Substantia nigra (tissue), 51 donors: ENCODE measurements at places on chromosomes 12 and 14.

- DNase-seq = no peak
Observed at GRCh38 chr14:90599339-90599738, 202.5 kb downstream of the CALM1 start.

DNA sequence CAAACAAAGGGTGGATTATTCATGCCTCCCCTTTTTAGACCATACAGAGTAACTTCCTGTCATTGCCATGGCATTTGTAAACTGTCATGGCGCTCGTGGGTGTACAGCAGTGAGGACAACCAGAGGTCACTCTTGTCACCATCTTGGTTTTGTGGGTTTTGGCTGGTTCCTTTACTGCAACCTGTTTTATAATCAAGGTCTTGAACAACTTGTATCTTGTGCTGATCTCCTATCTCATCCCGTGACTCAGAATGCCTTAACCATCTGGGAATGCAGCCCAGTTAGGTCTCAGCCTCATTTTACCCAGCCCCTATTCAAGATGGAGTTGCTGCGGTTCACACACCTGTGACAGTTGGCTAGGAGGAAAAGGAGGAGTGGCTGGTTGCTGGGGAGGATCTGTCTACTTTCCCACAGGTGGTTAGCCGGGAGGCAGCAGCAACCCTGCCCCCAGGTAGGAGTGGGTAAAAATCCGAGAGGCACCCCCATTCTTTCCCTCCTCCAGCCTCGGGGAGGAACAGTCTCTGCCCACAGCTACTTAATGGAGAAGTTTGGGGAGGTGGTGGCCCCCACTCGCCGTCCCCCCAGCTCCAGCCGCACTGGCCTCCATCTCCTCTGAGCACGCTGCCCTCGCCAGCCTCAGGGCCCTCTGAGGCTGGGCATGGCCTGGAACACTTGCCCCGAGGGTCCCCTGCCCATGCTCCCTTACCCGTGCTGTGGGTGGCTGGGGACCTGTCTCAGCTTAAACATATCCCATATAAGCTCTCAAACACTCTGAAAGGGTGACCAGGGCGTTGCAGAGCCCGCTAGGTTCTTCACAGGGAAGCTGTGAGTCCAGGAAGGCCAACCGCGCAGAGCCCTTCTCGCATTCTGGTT lies 41.7 kb downstream of the SMIM41 start:
- no peak for DNase-seq

GRCh38 chr12:2083008-2083407 lies 30.2 kb downstream of the CACNA1C start:
- no peak for DNase-seq

DNA sequence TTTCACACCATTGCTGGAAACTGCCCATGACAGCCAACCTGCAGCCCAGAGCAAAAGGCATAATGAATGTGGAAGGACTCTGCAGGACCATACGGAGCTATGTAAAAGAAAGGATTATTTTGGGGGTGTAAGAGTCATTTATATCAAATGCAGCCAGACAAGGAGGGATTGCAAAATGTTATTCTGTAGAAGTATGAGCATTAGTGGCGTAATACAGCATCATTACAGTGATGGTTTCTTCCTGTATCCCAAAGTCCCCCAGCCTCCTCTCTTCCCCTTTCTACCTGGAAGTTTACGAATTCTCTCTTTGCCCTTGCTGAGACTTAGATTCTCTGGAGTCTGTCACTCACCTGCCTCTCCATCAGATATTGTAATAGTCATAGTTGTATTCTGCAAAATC lies 89.9 kb downstream of the BORCS5 start:
- no peak for DNase-seq

GRCh38 chr14:81716953-81717352 lies 183.3 kb upstream of the SEL1L start:
- no peak for DNase-seq

DNA sequence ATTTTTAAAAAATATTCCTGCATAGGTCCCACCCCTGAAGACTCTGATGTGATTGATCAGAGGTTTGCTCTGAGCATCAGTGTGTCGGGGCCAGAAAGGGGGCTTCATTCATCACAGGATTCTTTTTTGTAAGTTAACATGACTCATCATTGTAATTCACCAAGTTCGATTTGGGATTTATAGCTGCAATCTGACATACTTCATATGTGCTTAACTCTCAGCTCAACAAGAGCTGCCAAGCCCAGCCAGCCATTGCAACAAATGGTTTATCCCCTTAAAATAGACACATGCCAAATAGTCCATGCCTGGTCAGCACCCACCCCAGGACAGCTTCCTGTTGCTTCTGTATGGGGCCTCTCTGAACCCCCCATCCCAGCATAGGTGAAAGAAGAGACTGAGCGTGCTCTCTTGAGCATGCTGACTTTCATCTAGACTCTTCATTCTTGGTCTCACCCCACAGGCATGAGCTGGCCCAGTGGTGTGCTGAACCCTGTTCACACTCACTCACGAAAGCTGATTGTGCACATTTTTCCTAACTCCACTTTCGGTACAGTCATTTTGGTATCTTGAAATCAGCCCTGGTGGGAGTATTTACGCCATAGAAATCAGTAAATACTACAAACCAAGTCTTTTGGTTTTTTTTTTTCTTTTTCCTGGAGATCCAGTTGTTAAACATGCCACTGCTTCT lies 101.4 kb downstream of the STAB2 start:
- no peak for DNase-seq

DNA sequence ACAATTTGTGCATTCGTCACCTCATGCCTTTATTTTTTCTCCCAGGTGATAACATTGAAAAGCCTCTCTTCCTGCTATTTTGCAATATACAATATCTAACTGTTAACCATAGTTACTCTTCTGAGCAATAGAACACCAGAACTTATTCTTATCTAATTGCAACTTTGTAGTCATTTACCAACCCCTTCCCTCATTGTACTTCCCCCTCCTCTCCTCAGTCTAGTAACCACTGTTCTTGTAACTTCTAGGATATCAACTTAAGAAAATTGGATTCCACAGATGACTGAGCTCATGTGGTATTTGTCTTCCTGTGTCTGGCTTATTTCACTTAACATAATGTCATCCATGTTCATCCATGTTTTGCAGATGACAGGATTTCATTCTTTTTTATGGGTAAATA lies 7.6 kb downstream of the MUCL1 start:
- no peak for DNase-seq

- DNase-seq = no peak
Observed at GRCh38 chr12:47979166-47979565, 15.8 kb downstream of the TMEM106C start.

DNA sequence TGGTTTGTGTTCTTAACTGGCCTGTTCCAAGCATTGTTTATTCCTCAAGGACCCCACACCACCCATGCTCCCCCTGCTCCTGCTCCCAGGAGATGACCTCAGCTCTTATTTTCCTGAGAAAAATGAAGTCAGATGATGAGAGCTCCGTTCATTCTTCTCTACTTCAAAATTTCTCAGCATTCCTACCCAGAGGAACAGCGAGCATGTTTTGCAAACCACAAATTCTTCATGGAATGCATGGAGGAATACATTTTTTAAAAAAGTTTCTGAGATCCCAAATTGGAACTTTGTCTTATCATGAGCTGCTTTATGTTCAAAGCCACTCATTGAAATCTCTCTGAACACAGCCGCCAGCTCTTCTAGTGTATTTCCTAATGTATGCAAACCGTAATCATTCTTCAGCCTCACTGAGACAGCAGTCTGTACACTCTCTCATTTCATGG lies 44.9 kb downstream of the SYNE2 start:
- no peak for DNase-seq

- no peak for DNase-seq
Observed at GRCh38 chr12:90828621-90829020, 126.4 kb downstream of the CCER1 start.

DNA sequence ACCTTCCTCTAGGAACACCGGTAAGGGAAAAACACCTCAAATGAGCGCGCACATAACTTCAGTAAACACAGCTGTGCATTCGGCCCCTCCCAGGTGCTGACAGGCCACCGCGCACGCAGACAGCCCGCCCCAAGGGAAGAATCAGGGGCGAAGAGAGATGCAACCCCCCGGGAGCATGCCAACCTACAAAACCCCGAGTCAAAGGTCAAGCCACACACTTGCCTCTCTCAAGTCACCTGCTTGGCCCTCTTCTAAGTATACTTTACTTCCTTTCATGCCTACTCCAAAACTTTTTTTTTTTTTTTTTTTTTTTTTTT lies 2.3 kb upstream of the CYP46A1 start:
- DNase-seq = no peak

- no peak for DNase-seq
Observed at GRCh38 chr12:24728366-24728765, 220.5 kb downstream of the BCAT1 start.

DNA sequence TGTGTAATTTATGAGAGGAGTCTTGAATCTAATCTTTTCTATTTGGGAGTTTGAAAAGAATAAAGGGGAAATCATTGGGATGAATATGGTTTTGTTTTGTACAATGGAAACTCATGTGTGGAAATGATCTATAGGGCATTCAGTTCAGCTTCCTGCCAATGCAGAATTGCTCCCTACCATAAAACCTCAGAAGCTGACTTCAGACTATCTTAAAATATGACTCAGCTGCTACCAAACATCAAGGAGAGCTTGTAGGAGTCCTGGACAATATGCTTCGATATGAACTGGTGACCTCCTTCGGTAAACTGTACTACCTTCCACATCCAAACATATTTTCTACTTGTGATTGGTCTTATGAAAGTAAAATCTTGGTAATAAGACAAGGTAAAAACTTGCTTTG lies 160.6 kb downstream of the CAPZA3 start:
- no peak for DNase-seq

GRCh38 chr12:118689793-118690192 lies 291.5 kb upstream of the SRRM4 start:
- no peak for DNase-seq

- DNase-seq = no peak
Observed at GRCh38 chr14:95495538-95496025, 20.9 kb downstream of the SYNE3 start.

DNA sequence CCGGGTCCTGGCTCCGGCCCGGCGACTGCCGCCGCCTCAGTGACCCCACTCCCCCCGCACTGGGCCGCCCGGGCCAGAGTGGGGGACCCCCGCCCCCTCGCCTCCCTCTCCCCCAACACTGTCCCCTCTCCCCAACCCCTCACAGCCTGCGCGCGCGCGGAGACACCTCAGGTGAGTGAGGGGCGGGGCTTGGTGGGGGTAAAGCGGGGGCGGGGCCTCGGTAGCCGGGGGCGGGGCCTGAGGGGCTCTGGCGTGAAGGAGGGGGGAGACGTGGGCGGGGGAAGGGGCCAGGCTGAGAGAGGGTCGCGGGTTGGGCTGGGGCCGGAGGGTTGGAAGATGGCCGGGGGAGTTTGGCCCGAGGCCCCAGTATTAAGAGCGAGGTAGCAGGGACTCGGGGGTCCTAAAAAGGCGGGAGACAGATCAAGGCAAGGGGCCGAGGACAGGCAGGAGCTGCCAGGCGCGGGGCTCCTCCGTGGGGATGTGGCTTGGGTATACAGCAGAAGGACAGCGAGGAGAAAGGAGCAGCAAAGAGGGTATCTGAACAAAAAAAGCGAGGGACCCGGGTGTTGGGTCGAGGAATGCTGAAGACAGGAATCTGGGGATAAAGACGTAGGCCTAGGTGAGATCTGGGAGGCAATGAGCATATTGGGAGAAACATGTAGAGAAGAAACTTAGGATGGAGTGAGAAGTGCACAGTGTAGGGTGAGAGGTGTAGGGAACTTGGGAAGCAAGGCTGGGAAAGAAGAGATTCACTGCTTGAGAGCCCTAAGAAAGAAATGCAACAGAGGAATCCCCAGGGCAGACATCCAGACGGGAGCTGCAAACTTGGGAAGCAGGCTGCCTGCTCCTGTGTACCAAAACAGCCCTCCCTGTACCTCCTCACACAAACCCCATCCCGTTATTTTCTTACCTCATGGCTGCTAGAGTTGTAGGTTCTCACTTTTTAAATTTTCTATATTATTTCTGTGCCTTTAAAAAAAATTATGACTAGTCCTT lies 10.8 kb downstream of the SUOX start:
- DNase-seq = peak; percentile 47

- DNase-seq = no peak
Observed at GRCh38 chr12:105220929-105221290, 15.1 kb downstream of the APPL2 start.

DNA sequence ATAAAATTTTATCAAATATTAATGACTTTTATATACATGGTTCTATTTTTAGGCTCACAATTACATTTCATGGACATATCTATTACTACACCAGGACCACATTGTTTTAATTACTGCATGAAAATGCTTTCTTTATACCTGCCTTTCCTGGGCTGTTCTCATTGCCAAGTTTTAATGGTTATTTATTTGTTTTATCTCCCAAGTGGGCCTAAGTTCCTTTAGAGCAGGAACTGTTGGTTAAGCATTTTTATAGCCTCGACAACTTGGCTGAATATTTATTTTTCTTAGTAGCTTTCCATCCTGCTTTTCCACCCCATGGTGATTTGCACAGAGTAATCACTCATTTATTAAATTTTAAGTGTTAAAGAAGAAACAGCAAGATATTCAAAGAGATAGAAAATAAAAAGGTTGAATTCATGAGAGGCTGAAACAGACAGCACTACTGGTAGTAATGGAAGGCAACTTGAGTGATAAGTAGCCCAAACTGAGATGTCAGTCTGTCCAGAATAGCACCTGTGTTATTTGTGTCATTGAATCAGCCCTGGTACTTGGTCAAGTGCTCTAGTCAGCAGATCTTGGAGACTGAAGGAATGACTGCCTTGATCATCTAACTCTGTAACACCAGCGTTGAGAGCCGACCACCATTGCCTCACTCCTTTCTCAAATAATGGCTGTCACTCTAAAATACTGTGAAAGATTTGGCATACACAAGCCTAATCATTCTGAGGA lies 119.1 kb upstream of the EGLN3 start:
- no peak for DNase-seq

DNA sequence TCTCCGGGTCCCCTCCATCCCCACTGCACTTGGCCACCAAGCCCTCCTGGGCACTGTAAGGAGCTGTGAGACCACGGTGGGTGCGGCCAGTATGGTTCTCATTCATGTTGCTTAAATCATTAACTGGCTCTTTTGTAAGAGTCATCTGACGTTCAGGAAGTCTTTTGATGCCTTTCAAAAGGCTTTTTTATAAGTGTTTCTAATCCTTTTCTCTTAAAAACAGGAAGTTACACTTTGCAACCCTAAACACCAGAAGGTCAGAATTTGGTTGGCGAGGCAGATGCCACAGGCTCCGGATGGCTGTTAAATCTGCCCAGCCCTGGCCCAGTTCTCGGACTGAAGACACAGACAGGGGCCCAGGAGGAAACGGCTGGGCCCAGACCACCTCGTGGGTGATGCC lies 26.1 kb upstream of the DIO3 start:
- no peak for DNase-seq
